ENCODE measurements at places on chromosomes 3 and 15.

- no peak for DNase-seq
These were observed 372.4 kb downstream of the FOXP1 start for GRCh38 chr3:71211083-71211482.

DNA sequence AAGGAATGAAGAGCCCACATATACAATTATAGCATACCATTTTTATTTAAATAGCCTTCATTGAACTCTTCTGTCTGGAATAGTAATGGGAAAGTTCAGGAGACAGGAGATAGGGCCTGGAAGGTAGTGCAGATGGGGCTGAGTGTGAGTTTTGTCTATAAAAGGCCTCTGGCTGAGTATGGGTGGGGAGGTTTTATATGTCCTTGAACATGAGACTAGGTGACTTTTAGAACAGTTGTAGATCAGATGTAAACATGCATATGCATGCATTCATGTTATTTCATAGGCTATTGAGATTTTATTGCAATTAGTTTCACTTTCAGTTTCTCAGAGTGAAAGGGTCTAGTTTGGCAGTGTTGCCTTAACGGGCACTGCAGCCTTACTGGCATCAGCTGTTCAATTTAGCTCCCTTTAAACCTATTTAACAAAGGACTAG, 27.1 kb downstream of the CGGBP1 start:
- peak; percentile 9 for DNase-seq

GRCh38 chr3:162521669-162522068, 1025.1 kb downstream of the OTOL1 start:
- no peak for DNase-seq

DNA sequence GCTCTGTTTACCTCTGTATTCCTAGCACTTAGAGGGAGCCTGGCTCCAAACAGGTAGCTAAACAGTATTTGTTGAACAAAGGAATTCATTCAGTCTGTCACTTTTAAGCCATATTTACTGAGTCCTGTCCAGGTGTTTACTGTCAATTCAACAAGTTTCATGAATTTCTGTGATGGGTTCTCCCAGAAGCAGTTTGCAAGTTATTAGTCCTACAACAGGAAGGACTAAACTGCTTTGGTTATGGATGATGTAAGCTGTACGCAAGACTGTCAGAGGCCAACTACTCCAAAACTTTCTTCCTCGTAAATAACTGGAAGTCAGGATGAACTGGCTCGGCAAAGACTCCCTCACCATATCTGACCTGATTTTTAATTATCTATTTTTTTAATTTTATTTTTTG, 25.1 kb downstream of the STIMATE start:
- DNase-seq = no peak

DNA sequence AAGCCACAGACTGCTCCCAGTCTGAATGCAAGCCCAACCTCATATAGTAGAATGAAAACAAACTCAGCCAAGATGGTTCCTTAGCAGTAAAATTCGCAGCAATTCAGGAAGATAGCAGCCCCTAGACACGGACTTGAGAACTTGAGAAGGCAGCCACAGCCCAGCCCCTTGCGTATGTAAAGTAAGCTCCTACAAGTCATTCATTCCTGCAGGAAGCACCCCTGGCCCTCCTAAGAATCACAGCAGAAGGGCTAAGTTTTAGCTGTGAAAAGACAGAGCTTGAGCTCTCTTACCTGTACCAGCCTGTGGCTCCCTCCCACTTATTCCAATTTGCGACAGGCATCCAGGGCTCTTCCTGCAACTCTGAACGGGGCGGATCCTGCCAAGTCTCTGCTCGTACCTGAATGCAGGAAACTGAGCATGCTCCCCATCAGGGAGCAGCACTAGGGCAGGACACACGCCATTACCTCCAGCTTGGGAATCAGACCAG, 136.4 kb downstream of the MAGI1 start:
- DNase-seq = no peak

DNA sequence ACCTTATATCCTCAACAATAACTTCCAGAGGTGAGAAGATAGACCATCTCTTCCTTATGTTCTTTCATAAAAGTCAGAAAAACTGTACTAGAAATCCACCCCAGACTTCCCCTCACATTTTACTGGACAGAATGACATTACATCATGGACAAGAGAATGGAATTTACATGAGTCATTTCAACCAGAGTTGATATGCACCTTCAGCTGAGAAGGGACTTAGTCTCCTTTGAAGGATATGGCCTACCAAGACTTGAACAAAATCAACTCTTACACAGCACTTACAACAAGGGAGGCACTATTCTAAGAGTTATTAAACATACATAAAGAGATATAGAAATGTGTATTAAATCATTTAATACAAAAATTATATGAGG, 380.0 kb upstream of the DPH6 start:
- no peak for DNase-seq

DNA sequence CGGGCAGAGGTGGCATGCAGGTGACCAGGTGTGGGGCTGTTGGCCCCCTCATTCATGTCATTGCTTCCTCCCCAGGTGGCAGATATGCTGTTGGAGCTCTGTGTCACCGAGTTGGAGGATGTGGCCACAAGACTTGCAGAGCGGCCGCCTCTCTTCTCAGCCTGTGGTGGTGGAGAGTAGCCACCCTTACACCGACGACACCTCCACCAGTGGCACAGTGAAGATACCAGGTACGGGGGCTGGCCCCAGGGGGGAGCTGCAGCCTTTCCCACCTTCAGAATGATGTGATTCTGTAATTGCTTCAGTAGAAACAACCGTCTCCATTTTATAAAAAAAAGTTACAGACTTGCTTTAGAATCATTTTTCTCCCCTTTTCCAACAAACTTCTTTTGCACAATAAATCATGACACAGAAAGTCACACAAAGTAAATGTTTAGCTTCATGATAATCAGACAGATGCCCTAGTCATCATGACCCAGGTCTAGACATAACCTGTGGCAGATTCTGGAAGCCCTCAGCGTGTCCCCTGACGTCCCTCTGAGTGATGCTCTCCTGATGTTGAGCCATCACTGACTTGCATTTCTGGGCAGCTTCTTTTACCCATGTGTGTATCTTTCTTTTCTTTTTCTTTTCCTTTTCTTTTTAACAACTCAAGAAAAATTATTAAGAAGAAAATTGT, 76.0 kb upstream of the FAN1 start:
- no peak for DNase-seq

DNA sequence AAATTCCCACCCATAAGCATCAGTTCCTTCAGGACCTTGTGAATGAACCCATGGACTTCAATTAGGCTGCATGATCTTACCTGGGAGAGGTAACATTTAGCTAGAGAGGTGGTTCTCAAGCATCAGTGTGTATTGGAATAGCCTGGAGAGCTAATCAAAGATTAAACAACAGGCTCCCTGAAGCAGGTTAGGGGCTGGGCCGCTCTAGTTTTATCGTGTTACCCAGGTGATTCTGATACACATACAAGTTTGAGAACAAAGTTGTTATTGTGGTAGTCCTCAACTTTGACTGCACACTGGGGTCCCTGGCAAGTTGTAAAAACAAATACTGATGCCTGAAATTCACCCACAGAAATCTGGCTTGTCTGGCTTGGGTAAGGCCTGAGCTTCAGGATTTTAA, 31.2 kb downstream of the MYH15 start:
- no peak for DNase-seq

DNA sequence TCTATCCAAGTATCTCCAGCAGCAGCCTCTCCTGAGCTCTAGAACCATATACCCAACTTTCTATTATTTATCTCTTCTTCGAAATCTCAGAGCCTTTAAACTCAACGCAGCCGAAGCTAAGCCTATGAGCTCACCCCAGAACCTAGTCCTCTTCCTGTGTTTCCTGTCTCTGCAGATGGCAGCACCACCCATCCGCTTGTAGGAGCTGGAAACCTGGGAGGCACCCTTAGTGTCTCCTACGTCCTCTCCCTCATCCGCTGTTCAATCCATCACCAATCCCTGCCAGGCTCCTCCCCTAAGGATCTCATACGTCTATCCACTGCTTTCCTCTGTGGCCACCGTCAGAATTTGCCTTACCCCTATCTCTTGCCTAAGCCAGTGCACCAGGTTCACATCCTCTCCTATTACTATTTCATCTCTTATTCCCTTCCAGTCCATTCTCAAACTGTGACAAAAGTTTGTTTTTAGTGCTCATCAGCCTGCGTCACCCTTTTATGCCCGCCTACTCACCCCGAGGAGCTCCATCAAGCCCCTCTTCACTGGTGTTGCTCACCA, 9.6 kb downstream of the VGLL4 start:
- DNase-seq = no peak

DNA sequence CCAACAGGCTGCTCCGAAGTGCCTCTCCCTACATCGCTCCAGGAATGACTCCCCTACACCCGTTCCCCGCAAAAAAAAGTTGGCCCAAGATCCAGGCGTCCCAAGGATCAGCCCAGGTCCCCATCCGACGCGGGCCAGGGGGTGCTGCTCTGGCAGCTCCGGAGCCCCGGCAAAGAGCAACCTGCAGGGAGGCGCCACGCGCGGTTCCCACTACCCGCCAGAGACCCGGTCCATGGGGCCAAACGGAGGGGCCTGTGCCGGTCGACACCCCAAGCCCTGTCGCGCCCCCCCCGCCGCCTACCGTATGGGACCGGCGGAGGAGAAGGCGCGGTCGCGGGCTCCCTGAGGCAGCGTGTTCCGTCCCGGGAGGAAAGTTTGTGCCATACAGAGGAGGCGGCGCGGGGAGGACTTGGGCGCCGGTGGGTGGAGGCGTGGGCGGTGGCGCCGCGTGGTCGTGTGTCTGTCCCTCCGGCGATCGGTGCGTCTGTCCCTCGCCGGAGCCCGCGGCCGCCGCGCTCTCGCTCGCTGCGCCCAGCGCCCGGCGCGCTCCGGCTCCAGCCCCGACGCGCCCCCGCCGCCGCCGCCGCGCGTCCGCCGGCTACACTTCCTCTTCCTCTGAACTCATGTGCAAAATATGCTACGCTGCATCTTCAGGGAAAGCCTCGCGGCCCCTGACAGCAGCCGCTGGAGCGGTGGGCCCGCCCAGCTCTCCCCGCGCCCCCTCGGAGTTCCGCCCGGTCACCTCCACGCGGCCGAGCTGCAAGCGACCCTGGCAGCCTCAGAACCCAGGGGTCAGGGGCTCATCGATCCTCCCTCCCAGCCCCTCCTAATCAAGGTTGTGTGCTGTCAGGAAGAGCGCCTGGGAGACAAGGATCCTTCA, at the start of gene RFTN1:
RFTN1 (minus strand) TSS at position 559 of the 880 bp plus-strand sequence. CDS start 19,830 bp downstream, outside the sequence.
- DNase-seq = peak; percentile 45

Data from activated CD4-positive, alpha-beta T cell treated with anti-CD3 and anti-CD28 coated beads, Interleukin-2, amount 50 U/mL, for 1 hour (primary cell).